Testis (tissue), 5 donors: ENCODE measurements at places on chromosomes 5 and 9. TPM values are rescaled to one million over a fixed set of nuclear protein-coding genes. Genes with fewer than 3 reads are reported as not detected.
A peak's percentile ranks its signal among the peaks of the same experiment; 100 is the strongest.

The PCDHA13 gene
- polyA plus RNA-seq, result 1.8 TPM

The SHOC1 gene
- polyA plus RNA-seq, result 14.9 TPM

GRCh38 chr5:126124706-126125345 is 298.4 kb upstream of the GRAMD2B start:
- no peaks in the 10 kb centered on the region for H3K36me3 ChIP-seq
- no peaks in the 10 kb centered on the region for H3K27me3 ChIP-seq
- H3K4me1 ChIP-seq, result peaks cover 4% of the 10 kb centered on the region
- H3K4me3 ChIP-seq, result no peak overlapping the region

DNA sequence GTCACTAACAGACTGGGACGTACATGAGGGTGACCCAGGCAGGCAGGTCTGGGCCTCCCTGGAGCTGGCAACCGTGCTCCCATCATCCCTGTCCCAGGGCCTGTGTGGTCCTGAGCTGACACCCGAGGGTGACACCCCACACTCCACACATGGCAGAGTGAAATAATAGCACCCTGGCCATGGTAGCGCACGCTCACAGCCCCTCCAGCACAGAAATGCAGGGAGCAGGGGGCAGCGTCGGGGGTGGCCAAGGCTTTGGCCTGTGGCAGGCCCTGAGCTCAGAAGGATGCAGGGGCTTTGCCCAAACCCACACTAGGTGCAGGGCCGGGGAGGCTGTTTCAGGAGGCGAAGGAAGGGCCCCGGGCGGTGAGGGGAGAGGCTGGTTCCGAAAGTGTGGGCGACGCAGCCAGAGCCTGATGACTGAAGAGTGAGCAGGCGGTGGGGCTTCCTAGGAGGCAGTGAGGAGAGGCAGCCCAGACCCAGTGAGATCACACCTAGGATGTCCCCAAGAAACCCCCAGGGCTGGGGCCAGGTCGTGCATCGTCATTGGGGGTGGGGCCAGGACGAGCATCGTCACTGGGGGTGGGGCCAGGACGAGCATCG is 12.9 kb downstream of the OR2V2 start:
- DNase-seq, result peak; percentile 24
- no peak overlapping the region for H3K4me3 ChIP-seq
- no peak overlapping the region for H3K27ac ChIP-seq
- no peaks in the 10 kb centered on the region for H3K27me3 ChIP-seq
- no peaks in the 10 kb centered on the region for H3K4me1 ChIP-seq

DNA sequence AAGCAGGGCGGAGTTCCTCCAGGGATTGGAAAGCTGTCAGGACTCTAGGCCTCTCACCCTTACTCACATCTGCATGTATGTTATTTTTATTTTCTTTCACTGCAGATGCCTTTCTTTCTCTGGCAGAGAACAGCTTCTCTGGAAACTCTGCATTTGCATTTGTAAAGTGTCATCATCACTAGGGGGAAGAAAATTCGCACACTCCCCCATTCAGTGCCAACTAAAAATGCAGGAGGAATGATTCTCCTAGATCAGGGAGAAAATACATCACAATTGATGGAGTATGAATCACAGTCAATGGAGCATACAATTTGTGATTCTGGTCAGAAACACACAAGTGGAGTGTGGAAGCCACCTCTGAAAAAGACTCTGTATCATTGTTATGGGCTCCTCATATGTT is 351.4 kb upstream of the FTMT start:
- DNase-seq, result no peak
- H3K36me3 ChIP-seq, result no peaks in the 10 kb centered on the region
- H3K4me1 ChIP-seq, result no peaks in the 10 kb centered on the region
- no peak overlapping the region for H3K4me3 ChIP-seq
- no peak overlapping the region for H3K27ac ChIP-seq
- H3K27me3 ChIP-seq, result no peaks in the 10 kb centered on the region

DNA sequence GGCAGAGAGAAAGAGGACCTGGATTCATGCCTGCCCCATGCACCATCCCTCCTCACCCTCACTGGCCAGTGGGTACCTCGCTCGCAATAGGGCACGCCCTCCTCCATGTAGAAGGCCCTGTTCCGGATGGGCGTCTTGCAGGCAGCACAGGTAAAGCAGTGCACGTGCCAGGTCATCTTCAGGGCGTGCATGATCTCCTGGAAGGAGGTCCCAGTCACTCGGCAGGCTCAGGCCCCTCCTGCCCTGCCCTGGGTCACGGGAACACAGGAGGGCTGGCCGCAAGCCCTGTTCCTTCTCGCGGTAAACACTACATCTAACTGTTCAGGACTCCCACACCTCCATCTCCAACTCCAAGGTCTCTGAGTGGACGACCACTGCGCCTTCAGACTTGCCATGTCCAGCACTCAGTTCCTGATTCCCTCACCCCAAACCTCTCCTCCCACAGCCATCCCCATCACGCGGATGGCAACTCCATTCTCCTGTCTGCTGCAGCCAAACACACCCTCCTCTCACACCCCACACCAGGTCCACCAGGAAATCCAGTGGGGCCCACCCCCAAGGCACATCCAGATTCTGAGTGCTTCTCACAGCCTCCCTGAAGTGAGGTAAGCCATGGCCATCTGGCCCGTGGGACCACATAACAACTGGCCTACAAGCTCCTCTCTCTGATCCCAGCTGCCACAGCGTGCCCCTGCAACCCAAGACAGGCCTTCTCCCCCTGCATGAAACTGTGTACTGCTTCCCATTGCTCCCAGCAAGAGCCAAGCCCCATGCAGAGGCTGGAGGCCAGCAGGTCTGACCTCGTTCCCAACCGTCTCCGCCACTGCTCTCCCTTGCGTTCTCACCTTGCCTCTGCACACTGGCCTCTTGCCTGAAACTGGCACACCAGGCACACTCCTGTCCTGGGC is 10.8 kb upstream of the DBN1 start:
- DNase-seq, result no peak
- peaks cover 16% of the 10 kb centered on the region for H3K4me1 ChIP-seq
- H3K36me3 ChIP-seq, result no peaks in the 10 kb centered on the region
- H3K27me3 ChIP-seq, result no peaks in the 10 kb centered on the region
- no peak overlapping the region for H3K4me3 ChIP-seq
- no peak overlapping the region for H3K27ac ChIP-seq

- H3K36me3 ChIP-seq, result no peaks in the 10 kb centered on the region
- no peaks in the 10 kb centered on the region for H3K27me3 ChIP-seq
- no peak for DNase-seq
- no peak overlapping the region for H3K27ac ChIP-seq
- no peak overlapping the region for H3K4me3 ChIP-seq
- H3K4me1 ChIP-seq, result peaks cover 2% of the 10 kb centered on the region
These were observed 78.3 kb downstream of the PARP8 start for GRCh38 chr5:50744776-50745175.

DNA sequence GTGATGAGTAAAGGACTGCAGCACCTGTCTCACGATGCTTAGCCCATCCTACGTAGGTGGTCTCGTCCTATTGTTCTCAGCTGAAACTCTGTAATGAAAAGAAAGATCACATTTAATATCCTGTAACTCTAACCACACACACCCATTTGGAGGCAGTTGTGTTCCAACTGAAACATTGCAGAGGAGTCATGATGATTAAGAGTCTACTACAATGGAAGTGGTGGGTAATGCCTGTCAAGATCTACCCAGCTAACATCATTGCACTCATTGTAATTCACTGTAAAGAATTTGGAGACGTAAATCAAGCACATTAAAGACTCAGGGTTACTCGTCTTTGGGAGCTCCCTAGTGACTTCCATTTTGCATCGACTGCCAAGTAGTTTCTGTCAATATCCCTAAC is 106.0 kb upstream of the PTPN3 start:
- no peaks in the 10 kb centered on the region for H3K36me3 ChIP-seq
- no peak for DNase-seq
- no peak overlapping the region for H3K27ac ChIP-seq
- no peaks in the 10 kb centered on the region for H3K4me1 ChIP-seq
- no peaks in the 10 kb centered on the region for H3K27me3 ChIP-seq
- no peak overlapping the region for H3K4me3 ChIP-seq

- no peak for DNase-seq
These were observed 164.1 kb downstream of the CFAP90 start for GRCh38 chr5:7686794-7687193.

GRCh38 chr9:113360242-113360842 is 11.0 kb downstream of the BSPRY start:
- H3K27me3 ChIP-seq, result no peaks in the 10 kb centered on the region
- H3K36me3 ChIP-seq, result no peaks in the 10 kb centered on the region
- H3K4me1 ChIP-seq, result no peaks in the 10 kb centered on the region
- DNase-seq, result no peak

GRCh38 chr9:136769710-136770191 is 5.4 kb upstream of the LCN15 start:
- H3K4me3 ChIP-seq, result no peak overlapping the region
- H3K4me1 ChIP-seq, result peaks cover 2% of the 10 kb centered on the region
- peak; percentile 65 for DNase-seq

DNA sequence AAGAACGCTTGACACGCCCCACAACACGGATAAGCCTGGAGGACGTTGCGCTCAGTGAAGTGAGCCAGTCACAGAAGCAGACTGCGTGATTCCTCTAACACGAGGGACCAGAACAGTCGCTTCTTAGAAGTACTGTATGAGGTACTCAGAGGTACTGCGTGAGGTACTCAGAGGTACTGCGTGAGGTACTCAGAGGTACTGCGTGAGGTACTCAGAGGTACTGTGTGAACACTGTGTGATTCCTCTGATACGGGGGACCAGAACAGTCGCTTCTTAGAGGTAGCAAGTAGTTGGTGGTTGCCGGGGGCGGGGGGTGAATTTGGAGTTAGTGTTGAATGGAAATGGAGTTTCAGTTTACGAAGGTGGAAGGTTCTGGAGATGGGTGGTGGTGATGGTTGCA is 5.8 kb downstream of the NDUFS6 start:
- H3K27ac ChIP-seq, result no peak overlapping the region
- H3K4me1 ChIP-seq, result peaks cover 3% of the 10 kb centered on the region
- no peaks in the 10 kb centered on the region for H3K27me3 ChIP-seq

DNA sequence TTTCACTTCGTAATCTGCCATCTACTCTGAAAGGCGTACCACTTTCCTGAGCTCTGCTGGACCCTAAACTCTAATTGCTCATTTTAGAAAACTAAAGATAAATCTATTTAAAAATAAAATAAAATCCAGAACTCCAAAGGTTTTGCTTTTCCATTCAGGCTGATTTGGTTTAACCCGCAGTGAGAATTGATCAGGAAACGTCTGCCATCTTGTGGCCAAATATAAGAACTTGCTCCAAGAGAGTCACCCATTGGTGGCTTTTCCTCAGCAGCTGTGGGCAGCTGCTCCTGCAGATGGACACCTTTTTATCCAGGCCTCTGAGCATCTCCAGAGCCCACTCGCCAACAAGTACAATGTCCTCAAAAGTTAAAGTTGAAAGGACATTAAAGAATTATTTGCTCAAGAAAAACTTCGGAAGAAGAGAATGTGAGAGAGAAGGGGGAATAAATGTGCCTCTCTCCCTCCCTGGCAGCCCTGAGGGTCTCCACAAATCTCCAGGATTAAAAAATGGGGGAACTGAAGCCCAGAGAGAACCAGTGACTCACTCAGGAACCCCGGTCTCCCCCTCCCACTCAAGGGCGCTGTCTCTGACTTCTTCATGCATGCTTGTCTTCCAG is 4.1 kb downstream of the SAXO1 start:
- no peaks in the 10 kb centered on the region for H3K36me3 ChIP-seq
- DNase-seq, result peak; percentile 62
- H3K27ac ChIP-seq, result no peak overlapping the region
- H3K27me3 ChIP-seq, result no peaks in the 10 kb centered on the region
- H3K4me1 ChIP-seq, result peaks cover 12% of the 10 kb centered on the region
- no peak overlapping the region for H3K4me3 ChIP-seq

DNA sequence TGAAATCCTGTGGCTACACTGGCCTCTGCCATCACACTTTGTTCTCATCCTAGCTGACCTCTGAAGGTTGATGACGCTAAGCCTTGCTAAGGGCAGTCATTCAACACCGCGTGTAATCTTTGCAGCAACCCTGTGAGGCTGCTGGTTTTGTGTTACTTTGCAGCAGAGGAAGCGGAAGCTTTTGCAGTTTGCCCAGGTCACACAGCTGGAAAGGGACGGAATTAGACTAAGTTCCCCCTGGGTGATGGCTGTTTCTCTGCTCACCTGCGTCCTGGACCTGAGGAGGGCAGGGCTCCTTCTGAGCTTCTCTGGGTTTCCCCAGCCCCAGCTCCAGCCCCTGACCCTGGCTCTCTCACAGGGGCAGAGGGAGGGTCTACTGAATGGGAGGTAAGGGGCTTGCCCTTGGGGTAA is 7.3 kb upstream of the SLC25A51 start:
- no peak for DNase-seq
- H3K36me3 ChIP-seq, result no peaks in the 10 kb centered on the region
- no peaks in the 10 kb centered on the region for H3K27me3 ChIP-seq
- no peaks in the 10 kb centered on the region for H3K4me1 ChIP-seq

DNA sequence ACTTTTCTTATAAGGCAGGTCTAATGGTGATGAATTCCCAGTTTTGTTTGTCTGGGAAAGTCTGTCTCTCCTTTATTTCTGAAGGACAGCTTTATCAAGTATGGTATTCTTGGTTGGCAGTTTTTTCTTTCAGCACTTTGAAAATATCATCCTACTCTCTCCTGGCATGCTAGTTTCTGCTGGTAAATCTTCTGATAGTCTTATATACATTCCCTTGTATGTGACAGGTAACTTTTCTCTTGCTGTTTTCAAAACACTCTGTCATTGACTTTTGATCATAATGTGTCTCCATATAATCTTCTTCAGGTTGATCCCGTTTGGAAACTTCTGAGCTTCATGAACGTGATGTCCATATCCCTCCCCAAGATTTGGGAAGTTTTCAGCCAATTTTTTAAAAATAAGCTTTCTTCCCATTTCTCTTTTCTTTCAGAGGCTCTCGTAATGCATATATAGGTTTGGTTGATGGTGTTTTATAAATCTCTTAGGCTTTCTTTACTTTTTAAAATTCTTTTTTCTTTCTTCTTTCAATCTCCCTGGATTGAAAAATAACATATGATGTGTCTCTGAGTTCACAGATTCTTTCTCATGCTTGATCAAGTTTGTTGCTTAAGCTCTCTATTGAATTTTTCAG is 22.5 kb upstream of the GRAMD2B start:
- no peak for DNase-seq
- no peak overlapping the region for H3K27ac ChIP-seq
- no peaks in the 10 kb centered on the region for H3K36me3 ChIP-seq

DNA sequence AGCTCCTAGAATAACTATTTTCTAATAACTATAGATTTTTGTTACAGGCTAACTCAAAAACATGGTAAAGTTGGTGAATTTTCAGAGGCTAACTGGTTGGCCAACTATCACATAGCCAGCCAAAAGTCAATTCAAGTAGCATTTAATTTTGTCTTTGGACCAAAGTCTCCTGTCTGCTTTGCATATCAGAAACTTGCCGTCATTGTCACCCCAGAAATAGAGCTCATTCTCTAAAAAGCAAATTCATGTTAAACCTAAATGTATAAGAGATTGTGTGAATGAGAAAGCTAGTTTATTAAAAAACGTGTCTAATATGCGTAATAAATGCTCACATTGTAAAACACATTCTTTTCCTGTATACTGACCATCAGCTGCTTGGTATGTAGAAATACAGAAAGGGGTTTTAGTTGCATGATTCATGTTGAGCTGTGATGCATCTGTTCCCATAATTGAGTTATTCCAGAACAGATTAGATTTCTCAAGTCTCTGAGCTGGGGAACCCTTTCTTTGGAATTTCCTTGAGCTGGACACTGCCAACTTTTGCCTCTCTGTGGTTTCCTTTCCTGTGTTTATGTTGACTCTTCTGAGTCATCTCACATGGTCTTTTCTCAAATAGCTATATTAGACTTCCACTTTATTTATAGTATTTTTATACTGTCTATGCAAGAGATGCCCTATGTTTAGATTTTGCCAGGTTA is 7.3 kb downstream of the SRFBP1 start:
- no peak for DNase-seq
- H3K4me3 ChIP-seq, result no peak overlapping the region
- H3K36me3 ChIP-seq, result no peaks in the 10 kb centered on the region

- H3K36me3 ChIP-seq, result no peaks in the 10 kb centered on the region
- H3K4me1 ChIP-seq, result no peaks in the 10 kb centered on the region
- no peaks in the 10 kb centered on the region for H3K27me3 ChIP-seq
- H3K27ac ChIP-seq, result no peak overlapping the region
These were observed 40.3 kb downstream of the MPDZ start for GRCh38 chr9:13239208-13239607.
